ENCODE measurements at places on chromosomes 6 and 20.

DNA sequence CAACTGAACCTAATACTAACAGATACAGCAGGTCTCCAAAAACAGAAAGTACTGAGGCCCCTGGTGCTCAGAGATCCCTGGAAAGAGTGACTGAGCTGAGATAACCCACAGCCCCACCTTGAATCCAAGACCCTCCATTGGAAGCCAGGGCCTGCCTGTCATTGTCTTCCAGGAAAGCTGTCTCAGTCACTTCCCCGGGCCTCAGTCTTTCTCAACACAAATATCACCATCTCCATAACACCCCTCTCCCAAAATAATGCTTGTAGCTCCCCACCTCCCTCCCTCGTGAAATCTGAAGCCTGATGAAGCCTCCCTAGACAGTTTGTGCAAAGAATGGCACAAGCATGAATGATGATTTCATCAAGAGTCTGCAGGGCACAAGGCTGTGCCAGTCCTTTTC lies 138.2 kb upstream of the LRFN2 start:
- DNase-seq, result no peak

DNA sequence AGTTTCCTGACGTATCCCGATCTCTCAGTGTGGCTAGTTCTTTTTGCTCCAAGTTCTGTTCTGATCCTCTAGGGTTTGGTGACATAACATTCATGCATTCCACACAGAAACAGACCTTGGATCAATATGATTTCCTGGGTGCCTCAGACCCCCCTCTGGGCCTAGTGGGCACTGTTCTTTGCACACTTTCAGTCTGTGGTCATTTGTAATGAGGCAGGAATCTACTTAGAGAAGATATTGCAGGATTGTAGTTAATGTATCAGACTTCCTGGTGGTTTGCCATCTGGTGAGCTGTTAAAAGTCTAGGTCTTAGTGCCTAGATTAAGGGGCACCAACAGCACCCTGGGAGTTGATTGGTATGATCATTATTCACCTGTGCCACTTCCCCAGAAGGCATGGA lies 7.5 kb downstream of the BEND6 start:
- no peak for DNase-seq

- no peak for DNase-seq
These were observed 146.9 kb downstream of the TBC1D7 start for GRCh38 chr6:13181393-13181792.

- DNase-seq, result no peak
These were observed 240.9 kb downstream of the LRFN2 start for GRCh38 chr6:40346246-40346645.

GRCh38 chr6:150766201-150766997 lies 99.1 kb upstream of the MTHFD1L start:
- peak; percentile 16 for DNase-seq

- DNase-seq, result no peak
These were observed 806.3 kb upstream of the GJE1 start for GRCh38 chr6:141326426-141326825.

GRCh38 chr6:12962987-12963386 lies 246.4 kb downstream of the PHACTR1 start:
- no peak for DNase-seq

- DNase-seq, result peak; percentile 47
These were observed 23.5 kb downstream of the CARMIL1 start for GRCh38 chr6:25302677-25303128.

GRCh38 chr6:135211306-135211702 lies 30.2 kb downstream of the MYB start:
- no peak for DNase-seq

DNA sequence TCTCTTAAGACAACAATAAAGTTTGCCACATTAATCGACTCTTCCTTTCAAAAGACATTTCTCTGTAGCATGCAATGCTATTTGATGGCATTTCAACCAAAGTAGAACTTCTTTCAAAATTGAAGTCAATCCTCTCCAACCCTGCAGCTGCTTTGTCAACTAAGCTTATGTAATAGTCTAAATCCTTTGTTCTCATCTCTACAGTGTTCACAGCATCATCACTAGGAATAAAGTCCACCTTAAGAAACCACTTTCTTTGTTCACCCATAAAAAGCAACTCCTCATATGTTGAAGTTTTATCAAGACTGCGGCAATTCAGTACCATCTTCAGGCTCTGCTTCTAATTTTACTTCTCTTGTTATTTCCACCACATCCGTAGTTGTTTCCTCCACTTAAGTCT lies 11.5 kb upstream of the BLOC1S5 start:
- no peak for DNase-seq

DNA sequence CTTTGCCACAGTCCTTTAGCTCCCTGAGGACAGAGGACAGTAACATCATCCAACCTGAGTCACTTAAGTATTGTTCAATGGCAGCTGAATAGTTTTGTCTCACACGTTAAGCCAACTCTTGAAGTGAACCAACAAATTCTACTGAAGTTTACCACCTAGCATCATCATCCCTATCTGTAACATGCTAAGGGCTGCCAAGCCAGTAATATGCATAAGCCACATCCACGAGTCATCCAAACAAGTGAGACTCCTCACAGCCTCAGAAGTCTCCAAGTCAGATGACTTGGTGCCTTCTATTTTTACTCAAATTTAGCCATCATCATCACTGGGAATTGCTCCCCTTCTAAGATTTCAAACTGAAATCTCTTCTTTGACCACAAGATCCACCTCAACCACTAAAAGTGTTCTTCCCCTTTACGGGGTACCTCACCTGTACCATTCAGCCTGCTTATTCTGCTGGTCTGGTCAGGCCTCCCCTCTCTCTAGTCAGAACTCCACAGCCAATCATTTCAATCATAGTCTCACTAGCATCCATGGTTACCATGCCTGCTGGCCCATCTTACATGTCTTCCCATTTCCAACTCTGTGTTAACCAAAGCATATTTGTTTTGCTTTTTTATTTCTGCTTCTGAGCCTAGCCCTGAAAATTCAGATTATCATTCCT lies 73.7 kb downstream of the DTNBP1 start:
- DNase-seq, result no peak

DNA sequence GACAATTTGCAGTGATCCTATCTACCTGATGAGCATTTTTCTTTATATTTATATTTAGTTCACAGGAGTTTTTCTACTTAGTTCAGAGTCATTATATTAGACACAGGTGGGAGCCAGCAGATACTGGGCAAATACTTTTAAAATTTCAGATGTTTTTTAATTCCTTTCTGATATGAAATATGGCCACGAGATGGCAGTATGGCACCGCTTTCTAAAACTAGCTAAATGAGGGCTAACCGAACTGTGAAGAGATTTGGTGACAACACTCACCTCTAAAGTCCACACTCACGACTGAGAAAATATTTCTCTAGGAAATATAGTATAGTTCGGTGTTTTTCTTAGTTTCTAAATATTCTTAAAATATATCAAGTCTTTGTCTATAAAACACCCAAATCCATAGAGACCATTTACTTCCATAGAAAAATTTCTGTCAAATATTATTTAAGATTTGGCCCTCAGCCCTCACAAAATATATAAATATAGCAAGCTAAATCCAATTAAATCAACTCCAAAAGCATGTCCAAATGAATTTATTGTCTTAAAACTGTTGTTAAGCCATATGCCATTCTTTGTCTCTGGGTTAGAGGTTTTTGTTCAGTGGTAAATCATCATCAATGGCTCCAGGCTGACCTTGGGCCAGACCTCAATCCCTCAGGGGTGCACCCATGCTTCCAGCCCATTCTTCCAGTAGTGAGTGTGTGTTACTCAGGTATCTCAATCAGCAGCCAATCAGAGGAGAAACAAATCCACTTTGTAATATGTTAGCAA lies 63.6 kb downstream of the HUS1B start:
- DNase-seq, result peak; percentile 81

DNA sequence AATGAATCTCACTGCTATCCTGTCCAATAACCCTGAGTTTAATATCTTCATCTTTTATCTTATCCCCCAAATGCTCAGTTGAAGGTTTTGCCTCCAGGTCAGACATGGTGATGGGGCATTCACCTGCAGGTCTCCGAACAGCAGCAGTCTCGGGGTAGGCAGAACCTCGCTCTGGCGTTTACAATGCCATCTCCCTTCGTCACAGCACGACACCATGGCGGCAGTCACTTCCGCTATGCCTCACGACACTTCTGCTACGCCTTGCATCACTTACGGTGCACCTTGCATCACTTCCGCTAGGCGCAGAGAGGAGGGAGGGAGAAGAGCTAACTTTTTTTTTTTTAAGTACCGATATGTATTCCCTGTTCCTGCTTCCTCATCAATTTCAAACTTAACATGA lies 194.9 kb downstream of the BCAS1 start:
- no peak for DNase-seq

DNA sequence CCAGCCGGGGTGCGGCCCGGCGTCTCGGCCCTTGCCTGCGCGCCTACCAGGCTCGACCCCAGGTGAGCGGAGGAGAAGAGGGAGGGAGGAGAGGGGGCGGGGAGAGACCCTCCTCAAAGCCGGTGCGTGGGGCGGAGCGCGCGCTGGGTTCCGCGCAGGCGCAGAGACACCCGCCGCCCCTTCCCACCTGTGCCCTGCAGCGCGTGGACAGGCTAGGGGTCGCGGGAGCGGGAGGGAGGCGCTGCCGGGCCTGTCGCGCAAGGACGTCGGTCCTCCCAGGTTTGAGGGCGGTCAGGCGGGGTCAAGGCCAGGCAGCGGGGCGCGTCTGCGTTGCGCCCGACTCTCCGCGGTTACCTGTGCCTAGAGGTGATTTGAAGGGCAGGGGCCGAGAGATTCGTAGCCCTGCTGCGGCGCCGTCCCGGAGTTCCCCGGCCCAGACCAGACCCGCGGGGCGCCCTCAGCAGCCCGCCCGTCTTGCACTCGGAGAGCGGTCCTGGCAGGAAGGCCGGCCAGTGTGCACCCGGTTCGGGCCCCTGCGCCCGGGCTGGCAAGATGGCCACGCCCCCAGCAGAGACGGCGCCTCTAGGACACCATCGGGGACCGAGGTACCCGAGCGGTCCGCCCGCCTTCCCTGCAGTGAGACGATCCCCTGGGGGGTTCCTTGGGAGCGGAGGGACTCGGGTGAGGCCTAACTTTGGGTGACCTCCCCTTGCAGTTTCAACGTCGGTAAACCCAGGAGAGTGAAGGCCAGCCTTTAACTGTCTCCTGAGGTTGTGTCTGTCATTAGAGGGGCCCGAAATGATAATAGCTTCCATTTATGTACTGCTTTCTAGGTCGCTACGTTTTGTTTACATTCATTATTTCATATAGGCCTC lies 546 bp downstream of the C6orf136 start:
- peak; percentile 86 for DNase-seq

- no peak for DNase-seq
These were observed 77.6 kb upstream of the PMEPA1 start for GRCh38 chr20:57787151-57787989.

- DNase-seq, result no peak
These were observed 4.2 kb downstream of the PHIP start for GRCh38 chr6:79073888-79074287.

All from NCI-H1417 (cell line).